ENCODE measurements at places on chromosomes 5 and 9.
A peak's percentile ranks its signal among the peaks of the same experiment; 100 is the strongest.

DNA sequence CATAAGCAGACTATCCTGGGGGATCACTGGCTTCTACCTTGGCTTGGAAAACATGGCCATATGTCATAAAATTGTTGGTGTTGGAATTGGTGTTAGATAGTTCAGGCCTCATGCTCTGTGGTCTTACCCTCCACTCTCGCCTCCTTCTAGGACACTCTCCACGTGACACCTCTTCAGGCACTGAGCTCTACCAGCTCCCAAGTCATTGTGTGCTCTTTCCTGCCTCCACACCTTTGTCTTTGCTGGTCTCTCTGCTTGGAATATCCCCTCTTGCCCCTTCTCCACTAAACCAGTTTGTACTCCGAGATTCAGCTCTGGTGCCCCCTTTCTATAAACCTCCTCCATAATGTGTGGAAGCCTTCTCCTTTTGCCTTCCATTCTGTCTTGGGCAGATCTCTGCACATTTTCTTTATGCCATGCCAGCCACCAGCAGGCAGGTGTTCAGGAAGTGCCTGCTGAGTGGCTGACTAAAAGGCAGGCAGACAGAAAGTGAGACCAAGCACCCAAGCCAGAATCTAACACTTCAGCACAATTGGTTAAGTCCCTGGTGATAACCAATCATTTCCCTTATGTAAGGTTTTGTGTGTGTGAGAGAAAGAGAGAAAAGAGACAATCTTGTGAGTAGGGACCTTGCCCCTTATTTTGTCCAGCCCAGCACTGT lies 37.7 kb downstream of the SAR1B start:
- no peak for DNase-seq

DNA sequence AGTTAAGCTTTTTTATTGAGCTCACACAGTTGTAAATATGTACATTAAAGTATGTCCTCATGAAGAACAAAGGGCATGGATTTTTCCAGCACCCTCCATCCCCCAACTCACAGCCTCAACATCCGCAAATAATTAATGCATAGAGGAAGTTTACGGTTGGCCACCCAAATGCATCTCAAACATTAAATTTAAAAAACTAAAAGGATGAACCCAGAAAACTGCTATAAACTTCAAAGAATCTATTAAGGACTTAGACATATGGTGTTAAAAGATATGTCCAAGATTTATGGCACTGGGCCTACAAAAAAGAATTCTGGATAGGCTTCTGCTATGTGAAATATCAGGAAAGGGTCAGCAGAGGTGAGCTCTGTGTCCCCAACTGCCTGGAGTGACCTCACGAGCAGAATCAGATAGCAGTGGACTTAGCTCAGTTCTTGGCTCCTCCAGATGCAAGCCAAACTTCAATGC lies 54.0 kb upstream of the TNC start:
- DNase-seq = no peak

DNA sequence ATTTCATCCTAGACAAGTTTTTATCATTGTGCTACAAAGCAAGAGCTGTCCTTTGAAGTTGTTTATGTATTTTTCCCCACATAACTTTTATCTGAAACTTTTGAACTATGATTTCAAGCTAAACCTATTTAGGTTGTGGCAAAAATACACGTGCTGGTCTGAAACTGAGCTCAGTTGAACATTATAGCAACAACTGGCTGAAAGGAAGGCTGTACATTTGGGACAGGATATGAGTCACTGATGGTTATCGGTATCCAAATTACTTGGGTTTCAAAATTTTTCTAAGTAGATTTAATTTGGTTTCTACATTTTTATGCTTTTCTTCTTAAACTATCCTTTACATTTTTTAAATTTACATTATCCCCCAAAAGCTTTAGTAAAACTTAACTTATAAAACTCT lies 627.3 kb upstream of the NUDT12 start:
- DNase-seq = peak; percentile 21

- DNase-seq = no peak
Observed at GRCh38 chr5:116451066-116451465, 123.6 kb downstream of the SEMA6A start.

GRCh38 chr9:132260846-132261245 lies 93.9 kb downstream of the SETX start:
- DNase-seq = no peak

DNA sequence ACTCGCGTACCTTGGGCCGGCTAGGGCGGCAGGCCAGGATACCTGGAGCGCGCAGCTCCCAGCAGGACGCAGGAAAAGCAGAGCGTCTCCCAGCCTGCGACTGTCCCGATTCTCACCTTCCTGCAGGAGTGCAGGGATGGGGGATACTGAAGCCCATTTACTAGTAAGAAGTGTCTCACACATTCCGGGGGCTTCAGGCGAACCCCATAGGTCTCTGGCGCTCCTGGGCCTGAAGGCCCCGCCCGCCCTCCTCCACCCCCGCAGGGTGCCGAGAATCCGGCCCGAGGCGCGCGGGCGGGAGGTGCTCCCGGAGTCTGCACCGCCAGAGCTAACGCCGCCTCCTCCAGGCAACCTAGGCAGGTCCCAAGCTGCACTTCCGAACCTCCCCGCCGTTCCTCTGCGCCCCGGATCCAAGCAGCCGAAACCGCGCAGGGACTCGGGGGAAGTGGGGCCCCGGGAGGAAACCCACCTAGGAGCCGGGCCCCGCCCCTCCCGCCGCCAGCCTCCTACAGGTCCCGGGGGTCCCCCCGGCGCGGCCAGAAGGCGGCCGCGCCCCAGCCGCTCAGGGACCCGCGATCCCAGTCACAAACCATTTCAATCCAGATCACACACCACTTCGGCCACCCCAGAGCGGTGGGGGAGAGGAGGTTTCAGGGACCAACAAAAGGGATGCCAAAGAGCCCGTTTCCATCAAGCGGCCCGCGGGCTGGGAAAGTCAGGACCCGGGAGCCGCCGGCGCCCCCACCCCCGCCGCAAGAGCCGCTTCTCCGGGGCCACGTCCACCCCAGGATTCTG lies 1.2 kb downstream of the ROR2 start:
- peak; percentile 47 for DNase-seq

GRCh38 chr5:59126708-59127573 lies 544.1 kb downstream of the RAB3C start:
- DNase-seq = peak; percentile 68

DNA sequence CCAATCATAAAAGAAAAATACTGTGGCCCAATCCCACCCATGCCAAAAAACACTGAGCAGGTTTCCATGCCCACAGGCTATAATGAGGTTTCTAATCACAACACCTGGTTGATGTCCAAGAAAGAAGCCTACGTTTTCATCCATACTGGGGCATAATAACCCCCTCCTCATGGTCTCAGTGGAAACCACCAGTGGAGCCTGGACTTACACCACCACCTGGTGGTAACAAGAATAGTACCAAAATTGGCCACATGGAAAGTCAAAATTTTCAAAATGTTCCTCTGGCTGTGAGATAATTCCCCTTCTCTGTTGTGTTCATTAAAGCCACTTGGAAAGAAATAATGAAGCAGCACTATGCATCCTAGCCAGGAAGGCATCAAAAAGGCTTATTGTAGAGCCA lies 687.3 kb upstream of the ST8SIA4 start:
- no peak for DNase-seq

- DNase-seq = peak; percentile 28
Observed at GRCh38 chr5:91556-92263, at the start of gene PLEKHG4B. Gene PLEKHG4B (plus strand): TSS chr5:92168. CDS start chr5:92232, 64 bp downstream.

DNA sequence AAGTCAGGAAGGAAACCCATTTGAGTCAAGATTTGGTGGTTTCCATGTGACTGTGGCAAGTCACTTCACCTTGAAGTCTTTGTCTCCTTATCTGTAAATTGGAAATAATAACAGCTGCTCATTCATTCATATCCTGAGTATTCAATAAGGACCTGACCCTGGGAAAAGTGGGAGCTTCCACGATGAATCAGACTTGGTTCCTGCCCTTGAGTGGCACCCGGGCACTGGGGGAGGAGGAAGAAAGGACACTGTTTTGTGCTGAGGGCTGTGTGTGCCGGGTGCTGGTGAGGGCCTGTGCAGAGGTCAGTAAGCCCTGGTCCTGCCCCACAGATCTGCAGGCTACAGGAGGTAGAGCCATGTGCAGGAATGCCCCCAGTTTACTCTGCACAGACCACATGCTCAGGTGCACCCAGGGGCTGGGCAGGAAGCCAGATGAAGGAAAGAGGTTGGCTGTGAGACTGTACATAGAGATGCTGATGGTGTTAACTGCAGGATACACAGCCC lies 6.8 kb downstream of the NDST1 start:
- peak; percentile 67 for DNase-seq

- no peak for DNase-seq
Observed at GRCh38 chr5:154315196-154315595, 124.7 kb downstream of the GALNT10 start.

- no peak for DNase-seq
Observed at GRCh38 chr9:92393686-92394085, 10.7 kb downstream of the OGN start.

DNA sequence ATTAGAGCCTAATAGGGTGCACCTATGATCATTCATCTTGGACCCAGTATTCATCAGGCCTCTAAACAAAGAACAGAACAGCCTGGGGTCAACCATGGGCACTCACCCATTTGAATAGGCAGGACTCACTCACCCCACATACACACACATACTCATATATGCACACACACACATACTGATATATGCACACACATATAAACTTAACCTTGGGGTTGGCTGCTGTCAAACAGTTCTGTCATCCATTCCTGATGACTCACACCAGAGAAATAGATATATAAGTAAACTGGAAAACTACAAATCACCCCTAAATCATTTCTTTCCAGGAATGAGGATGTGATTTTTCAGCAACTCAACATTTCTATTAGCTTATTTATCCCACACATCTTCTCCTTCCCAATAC lies 51.3 kb downstream of the ARL15 start:
- DNase-seq = peak; percentile 32

DNA sequence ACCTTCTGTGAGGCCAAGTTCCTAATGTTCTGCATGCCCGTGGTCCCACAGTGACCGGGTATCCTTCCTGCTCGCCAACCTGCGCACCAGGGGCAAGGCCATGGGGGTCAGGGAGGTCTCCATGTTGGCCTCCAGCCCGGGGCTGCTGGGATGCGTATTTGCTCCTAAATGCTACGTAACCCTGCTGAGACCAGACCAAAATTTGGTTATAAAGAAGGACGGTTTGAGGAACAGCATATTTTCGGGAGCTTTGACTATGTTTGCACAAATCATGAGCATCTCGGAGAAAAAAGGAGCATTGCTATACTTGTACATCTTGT lies 35.7 kb upstream of the CLK4 start:
- DNase-seq = no peak

- no peak for DNase-seq
Observed at GRCh38 chr5:176875783-176876505, 23.2 kb downstream of the HK3 start.

DNA sequence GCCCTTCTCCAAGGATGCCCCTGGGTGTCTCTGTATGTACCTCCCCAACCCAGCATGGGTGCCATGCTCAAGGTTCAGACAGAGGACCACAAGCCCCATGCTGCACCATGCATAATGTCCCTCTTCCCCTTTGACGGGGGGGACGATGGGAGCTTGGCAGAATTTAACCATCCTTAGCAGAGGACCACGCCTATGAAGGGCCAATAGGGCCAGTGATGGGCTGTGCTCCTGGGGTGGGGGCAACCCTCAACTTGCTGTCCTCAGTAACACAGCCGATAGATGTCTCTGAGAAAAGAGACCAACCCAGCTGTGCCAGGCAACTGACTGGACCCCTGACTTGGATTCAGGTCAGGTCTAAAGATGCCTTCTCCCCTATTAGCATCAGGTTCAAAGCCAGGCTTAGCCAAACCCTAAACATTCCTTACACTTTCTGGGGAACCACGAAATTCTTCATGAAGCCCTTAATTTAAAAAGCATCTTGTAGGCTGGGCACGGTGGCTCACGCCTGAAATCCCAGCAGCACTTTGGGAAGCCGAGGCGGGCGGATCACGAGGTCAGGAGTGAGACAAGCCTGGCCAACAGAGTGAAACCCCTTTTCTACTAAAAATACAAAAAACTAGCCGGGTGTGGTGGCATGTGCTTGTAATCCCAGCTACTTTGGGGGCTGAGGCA lies 20.7 kb upstream of the JADE2 start:
- DNase-seq = no peak

DNA sequence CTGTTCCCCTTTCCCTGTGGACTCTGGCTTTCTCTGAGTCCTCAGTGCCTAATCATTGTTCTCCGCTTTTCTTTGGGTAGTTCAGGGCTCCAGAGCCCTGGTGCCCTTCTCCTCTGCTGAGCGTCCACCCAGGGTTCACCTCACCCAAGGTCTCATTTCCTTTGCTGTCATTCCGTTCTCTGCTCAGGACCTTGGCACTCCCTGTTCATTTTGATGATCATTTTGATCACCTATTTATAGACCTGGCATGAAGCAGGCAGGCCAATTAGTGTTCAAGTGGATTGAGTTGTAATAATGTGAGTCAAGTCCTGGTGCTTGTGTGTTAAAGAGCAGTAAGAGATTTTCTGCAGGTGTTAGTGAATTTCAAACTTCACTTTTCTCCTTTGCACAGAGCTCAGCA lies 3.6 kb downstream of the TRIO start:
- no peak for DNase-seq

- no peak for DNase-seq
Observed at GRCh38 chr5:170166101-170166500, 60.4 kb downstream of the FOXI1 start.

GRCh38 chr5:102624405-102624804 lies 125.6 kb upstream of the SLCO6A1 start:
- DNase-seq = no peak

- DNase-seq = no peak
Observed at GRCh38 chr9:99119976-99120655, 15.2 kb downstream of the TGFBR1 start.

- peak; percentile 18 for DNase-seq
Observed at GRCh38 chr5:131491749-131492148, 143.3 kb downstream of the RAPGEF6 start.

DNA sequence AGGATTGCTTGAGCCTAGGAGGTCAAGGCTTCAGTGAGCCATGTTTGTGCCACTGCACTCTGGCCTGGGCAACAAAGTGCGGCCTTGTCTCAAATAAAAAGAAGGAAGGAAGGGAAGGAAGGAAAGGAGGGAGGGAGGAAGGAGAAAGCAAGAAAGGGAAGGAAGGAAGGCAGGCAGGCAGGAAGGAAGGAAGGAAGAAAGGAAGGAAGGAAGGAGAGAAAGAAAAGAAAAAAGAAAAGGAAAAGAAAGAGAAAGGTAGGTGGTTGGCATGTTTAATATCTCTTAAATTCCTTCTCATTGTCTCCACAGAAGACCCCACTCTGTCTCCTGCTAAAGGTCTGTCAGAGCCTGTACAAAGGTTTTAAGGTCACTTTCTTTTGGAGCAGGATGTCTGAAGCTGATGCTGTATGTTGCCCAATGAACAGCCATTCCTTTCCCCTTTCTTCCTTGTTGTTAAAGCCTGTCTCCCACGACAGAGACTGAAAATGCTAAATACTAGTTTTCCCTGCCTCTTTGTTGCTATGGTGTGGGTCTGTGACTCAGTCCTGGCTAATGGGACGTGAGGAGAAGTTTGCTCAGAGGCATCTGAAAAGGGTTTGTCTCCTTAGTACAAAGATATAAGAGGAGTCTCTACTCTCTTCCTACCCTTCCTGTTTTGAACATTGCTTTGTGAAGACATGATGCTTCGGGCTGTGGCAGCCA lies 213.3 kb downstream of the PCSK1 start:
- peak; percentile 88 for DNase-seq

- peak; percentile 35 for DNase-seq
Observed at GRCh38 chr5:83475935-83476814, 4.6 kb downstream of the VCAN start.

Measured in fibroblast of skin of scalp (primary cell).